Activated T-cell treated with anti-CD3 and anti-CD28 coated beads for 1 hour (primary cell): ENCODE measurements at places on chromosomes 12 and 14.

DNA sequence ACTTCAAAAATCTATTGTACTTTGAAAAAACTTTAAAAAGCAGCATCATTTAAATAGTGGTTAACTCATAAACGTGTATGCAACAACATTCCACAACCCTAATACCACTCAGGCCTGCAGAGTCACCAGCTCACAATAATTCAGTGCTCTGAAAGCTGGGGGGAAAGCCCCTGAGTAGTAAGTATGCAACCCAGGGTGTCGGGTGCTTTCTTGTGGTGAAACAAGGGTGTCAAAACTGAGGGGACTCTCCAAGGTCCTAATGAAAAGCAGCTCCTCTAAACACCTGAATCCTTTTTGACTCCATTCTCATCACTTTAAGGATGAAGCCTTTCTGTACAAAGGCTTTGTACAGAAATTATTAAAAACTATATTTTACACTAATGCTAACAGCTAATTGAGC is 33.7 kb downstream of the FGFR1OP2 start:
- peak; percentile 20 for DNase-seq

- no peak for DNase-seq
Observed at GRCh38 chr12:3747543-3747942, 5.4 kb downstream of the CRACR2A start.

DNA sequence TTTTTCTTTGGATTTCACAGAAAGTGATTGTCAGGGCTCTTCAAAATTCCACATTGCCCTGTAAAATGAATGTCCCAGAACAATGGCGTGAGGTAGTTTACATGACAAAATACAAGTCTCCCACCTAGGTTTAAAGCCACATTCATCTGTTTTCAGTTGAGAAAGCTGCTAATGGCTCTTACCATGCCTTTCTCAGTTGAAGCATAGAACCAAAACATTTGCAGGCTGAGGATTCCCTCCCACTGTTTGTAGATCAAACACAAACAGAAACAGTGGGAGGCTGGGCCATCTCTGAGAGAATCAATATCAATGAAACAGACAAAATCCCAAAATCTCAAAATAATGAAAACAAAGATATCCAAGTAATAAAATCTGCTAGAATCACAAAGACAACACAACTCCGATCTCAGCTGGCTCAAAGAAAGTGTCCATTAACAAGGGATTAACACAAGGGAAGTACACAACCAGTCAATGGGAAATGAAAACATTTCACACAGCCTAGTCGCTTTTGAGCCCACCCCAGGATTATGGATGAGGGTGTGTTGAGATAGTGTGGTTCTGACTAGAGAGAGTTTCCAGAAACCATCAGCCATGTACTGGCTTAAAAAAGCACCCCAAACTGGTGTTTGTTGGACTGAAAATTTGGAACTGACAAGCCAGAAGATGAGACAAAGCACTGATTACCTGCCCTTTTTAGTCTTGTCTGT is 54.5 kb upstream of the TMEM260 start:
- no peak for DNase-seq

GRCh38 chr14:70995671-70996070 is 88.4 kb downstream of the PCNX1 start:
- no peak for DNase-seq

DNA sequence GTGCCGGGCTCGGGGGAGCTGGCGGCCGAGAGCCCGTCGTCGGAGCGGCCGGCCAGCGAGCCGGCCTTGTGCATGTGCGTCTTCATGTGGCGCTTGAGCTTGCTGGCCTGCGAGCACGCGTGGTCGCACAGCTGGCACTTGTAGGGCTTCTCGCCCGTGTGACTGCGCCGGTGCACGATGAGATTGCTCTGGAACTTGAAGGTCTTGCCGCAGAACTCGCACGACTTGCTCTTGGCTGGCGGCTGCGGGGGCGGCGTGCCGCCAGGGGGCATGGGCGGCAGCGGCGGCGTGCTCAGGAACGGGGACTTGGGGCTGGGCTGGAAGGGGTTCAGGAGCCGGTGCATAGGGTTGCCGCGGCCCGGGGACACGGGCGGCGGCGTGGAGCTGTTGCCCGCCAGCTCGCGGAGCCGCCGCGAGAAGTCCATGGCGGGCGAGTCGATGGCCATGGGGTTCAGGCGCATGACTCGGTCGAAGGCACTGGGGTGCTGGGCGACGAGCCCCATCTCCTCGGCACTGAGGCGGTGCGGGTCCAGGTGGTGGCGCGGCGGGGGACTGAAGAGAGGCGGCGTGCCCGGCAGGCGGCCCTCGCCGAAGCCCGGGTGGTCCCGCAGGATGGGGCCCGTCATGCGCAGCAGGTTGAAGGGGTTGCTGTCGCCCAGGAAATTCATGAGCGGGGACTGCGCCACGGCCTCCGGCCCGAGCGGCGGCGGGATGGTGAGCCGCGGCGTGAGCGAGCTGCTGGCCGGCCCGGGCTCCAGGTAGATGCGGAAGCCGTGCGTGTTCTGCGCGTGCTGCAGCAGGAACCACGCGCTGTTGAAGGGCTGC is 96.5 kb downstream of the BCL11B start:
- no peak for DNase-seq

- no peak for DNase-seq
Observed at GRCh38 chr14:79167957-79168356, 997.8 kb downstream of the NRXN3 start.

GRCh38 chr12:101957252-101957959 is 80.0 kb downstream of the DRAM1 start:
- DNase-seq = no peak

GRCh38 chr14:99727096-99727870 is 43.2 kb downstream of the CYP46A1 start:
- no peak for DNase-seq

DNA sequence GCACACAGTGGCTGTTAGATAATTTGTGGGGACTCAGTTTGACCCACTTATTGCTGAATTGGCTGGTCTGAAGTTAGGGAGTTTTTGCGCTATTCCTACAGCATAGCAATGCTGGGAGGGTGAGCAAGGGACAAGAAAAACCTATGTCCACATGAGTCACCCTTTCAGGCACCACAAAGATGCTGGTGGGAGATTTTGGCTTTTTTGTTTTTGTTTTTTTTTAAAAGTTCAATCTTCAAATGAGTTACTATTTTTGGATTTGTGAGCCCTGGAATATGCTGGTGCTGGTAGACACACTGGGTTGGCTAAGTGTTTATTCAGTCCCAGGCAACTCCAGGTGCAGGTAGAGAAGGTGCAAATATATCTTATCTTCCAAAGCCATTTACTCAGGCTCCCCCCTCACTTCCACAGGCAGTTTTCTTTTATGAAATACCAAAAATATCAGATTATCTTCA is 143.4 kb downstream of the BTG1 start:
- no peak for DNase-seq

GRCh38 chr14:73248108-73248868 is 11.0 kb downstream of the PAPLN start:
- no peak for DNase-seq

DNA sequence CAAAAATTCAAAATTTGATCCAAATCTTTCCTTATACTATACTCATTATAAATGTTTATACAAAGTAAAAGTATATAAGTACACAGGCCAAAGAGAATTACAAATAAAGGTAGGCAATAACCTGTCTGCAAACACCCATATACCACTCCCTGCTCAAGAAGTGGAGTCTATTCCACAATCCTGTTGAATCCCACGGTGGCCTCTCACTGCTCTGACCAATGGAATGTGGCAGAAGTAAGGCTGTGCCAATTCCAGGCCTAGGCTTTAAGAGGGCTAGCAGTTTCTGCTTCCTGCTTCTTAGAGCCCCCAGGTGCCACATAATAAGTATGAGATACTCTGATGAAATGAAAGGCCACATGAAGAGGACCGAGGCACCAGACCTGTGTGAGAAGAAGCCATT is 79.8 kb upstream of the CFL2 start:
- DNase-seq = no peak

- DNase-seq = no peak
Observed at GRCh38 chr12:8697120-8697475, 693 bp upstream of the RIMKLB start.

- DNase-seq = no peak
Observed at GRCh38 chr14:74671789-74672188, 41.1 kb downstream of the AREL1 start.

DNA sequence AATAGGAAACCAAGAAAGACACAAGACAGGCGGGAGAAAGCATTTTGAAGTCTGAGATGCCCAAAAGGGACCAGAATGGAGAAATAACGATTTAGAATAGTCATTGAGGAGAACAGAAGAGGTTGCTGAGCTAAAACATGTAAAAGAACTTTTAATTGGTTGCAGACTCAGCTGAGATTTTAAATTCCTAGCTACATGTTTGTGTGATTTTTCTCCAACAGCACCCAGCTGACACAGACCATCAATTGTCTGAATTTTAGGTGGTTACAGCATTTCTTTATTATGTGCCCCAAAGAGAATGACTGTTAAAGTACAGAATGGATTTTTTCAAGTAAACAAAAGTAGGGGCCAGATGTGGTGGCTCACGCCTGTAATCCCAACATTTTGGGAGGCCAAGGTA is 50.3 kb downstream of the BAZ1A start:
- no peak for DNase-seq

- DNase-seq = no peak
Observed at GRCh38 chr12:77060883-77061240, 4.5 kb downstream of the E2F7 start.

GRCh38 chr14:74064883-74065282 is 19.4 kb downstream of the ALDH6A1 start:
- DNase-seq = no peak

DNA sequence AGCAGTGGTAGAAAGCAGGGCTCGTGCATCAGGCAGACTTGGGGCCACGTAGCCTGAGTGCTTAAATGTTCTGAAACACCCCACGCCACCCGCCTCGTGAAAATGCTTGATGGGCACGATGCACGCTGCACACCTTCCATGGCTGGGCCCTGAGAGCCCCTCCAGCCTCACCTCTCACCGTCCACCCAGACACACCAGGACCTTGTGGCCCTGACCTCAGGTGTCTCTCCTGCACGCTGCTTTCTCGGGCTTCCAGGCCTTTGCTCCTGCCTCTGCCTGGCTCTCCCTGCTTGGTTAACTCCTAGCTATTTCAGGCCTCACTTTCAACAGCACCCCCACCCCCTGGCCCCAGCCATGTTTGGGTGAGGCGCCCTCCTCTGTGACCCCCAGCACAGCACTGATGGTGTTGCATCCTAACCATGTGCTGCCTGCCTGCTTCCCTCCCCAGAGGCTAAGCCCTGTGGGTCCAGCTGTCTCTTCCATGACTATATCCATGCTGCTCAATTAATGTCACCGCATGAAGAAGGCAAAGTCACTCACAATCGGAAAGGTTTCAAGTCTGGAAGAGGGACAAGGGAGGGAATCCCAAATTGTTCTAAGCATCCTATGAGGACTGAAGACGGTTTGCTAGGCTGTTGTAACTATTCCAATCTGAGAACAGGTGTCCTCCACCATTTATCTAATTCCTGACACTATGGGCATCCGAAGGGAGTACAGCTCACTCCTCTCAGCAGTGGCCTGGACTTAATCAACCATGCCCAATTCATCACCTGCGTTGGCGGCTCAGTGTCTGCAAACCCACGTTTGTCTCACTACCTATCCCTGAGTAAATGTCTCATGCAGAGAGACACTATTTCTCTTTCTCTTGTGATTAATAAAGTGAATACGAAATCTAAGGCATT is 82.2 kb downstream of the CCDC88C start:
- no peak for DNase-seq

DNA sequence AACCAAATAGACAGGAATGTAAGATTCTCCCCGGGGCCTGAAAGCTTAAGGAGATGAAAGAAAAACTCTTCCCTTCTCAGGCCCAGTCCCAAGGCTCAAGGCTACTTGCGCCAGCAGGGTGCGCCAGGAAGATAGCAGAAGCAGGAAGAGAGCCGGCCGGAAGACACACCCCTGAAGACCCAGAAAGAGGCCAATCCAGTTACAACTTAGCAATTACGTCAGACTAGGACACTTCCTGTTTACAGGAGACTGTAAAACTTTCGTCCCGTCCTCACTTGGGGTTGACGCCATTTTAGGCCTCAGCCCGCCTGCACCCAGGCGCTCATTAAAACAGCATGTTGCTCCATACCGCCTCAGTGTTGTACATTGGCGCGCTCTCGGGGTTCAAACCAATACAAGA is 9.4 kb downstream of the COX16 start:
- DNase-seq = no peak

- no peak for DNase-seq
Observed at GRCh38 chr12:59067083-59067482, 146.8 kb upstream of the LRIG3 start.

GRCh38 chr14:61176686-61177085 is 104.5 kb downstream of the TMEM30B start:
- no peak for DNase-seq

GRCh38 chr14:56678838-56679237 is 99.2 kb downstream of the TMEM260 start:
- DNase-seq = no peak

GRCh38 chr12:20950248-20950647 is 139.7 kb downstream of the SLCO1B3 start:
- DNase-seq = no peak

- DNase-seq = no peak
Observed at GRCh38 chr14:42437809-42438208, 831.1 kb downstream of the LRFN5 start.

GRCh38 chr14:87995500-87996290 is 2.7 kb upstream of the GALC start:
- DNase-seq = no peak

- no peak for DNase-seq
Observed at GRCh38 chr12:19978193-19978592, 390.1 kb upstream of the PDE3A start.

DNA sequence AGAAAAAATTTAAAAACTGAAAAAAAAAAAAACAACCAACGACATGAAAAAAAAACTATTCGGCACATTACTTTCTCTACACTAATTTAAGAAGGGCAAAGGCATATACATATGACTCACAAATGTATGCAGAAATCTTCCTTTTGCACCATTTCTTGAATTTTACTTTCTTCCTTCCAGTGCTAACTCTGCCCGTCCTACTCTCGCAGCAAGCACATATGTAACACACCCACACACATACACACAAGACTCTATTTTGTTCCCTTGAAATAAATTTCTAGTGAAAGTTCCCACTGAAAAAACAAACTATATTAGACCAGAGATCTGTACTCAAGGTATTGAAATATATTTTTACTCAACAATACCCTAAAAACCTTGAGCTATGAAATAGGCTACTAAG is 14.6 kb downstream of the BTG1 start:
- DNase-seq = no peak
